NCI-H1436 (cell line): ENCODE measurements at places on chromosomes 2 and 18.
A peak's percentile ranks its signal among the peaks of the same experiment; 100 is the strongest.

- DNase-seq = no peak
These were observed 87.9 kb upstream of the GULP1 start for GRCh38 chr2:188203776-188204175.

DNA sequence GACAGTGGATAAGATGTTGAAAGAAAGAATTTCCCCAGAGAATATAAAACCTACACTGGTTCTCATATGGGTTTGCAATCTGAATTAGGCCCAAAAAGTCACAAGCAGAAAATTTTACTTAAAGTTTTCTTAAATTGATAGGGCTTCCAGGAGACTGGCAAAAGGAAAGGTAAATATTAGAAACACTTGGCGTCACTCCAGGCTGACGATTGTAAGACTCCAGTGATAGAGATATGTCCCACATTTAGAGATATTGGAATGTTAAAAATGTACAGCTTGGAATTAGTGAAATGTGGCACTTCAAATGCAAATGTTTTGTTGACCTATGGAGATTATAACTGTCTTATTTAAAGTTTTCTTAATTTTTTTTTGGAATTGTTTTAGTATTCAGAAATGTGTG, 14.0 kb downstream of the YIPF4 start:
- DNase-seq = no peak

- DNase-seq = no peak
These were observed 125.6 kb downstream of the BIRC6 start for GRCh38 chr2:32482471-32482870.

GRCh38 chr18:45551142-45551815, 64.0 kb upstream of the SLC14A2 start:
- DNase-seq = no peak

DNA sequence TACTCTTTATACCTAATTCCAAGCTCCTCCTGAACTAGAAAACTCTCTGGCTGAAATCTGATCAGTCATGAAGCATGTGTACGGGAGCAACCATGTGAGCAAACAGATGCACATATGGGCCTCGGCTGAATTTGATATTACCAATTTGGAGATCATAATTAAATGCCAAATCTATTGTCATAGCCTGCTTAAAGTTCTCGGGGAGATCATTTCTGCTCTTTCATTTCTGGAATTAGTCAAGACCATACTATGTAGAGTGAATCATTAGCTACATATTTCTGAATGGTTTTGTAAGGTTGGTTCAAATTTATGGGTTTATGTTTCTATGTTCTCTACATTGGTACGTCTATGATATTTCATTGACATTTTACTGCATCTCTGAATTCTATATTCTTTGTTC, 205.5 kb downstream of the UBE2E3 start:
- DNase-seq = no peak

GRCh38 chr2:109528811-109529501, 84.8 kb downstream of the SEPTIN10 start:
- no peak for DNase-seq

DNA sequence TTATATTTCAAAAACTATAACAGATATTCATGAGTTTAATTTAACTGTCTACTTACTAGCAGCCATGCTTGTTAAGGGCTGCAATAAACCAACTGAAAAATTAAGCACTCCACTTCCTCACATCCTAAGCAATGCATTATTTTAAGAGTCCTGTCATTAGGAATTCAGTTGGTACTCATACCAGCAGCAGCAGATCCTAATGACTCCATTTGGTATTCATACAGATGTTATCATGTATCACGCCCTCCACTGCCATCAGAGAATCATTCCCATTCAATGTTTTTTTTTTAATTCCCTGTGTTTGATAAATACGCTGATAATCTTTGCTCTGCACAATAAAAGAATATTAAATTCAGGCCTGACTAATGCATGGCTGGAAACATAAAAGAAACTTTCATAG, 236.8 kb downstream of the AFF3 start:
- no peak for DNase-seq

- DNase-seq = no peak
These were observed 177.9 kb upstream of the RAB6C start for GRCh38 chr2:129801575-129801974.

GRCh38 chr2:70670626-70671025, 97.4 kb downstream of the ADD2 start:
- no peak for DNase-seq

- no peak for DNase-seq
These were observed 155.2 kb downstream of the VAPA start for GRCh38 chr18:10068766-10069567.

DNA sequence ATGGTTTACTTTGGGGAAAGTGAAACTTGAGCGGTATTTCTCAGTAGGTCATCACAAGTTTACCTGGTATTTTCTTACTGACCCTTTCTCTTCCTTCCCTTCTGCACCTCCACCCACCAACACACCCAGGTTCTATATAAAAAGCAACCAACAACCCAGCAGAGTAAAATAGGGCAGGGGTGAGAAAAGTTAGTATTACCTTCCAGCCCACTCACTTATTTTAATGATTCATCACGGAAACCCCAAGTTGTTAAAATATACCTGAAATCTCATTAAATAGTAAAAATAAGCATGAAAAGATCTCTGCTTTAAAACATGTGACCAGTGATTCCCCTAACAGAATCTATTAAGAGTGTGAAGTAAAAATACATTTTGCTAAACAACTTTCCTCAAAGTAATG, 306.1 kb downstream of the ZEB2 start:
- no peak for DNase-seq

- no peak for DNase-seq
These were observed 94.1 kb downstream of the CSRNP3 start for GRCh38 chr2:165563468-165564225.

DNA sequence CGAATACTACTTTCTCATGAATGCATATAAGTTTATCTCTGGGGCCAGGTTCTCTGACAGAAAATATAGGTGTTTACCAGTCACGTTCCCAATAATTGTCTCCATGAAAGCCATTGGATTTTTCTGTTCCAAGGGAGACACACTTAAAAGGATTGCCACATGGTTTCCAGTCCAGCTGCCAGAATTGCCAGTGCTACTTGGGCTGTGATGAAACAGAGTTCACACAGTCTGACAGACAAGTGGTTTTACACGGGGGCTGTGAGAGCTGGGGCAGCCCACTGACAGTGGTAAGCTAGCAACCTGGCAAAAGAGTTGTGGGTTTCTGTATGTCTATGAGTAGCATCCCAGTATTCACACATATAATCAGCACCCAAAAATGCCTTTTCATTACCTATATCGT, 27.7 kb upstream of the ATRAID start:
- no peak for DNase-seq

- DNase-seq = no peak
These were observed 41.2 kb downstream of the GALNT13 start for GRCh38 chr2:153912798-153913396.

- DNase-seq = peak; percentile 38
These were observed 487.9 kb upstream of the ID2 start for GRCh38 chr2:8193686-8194615.

GRCh38 chr2:33644215-33644614, 45.1 kb upstream of the FAM98A start:
- no peak for DNase-seq

GRCh38 chr2:24509840-24510239, 18.8 kb downstream of the NCOA1 start:
- DNase-seq = no peak

DNA sequence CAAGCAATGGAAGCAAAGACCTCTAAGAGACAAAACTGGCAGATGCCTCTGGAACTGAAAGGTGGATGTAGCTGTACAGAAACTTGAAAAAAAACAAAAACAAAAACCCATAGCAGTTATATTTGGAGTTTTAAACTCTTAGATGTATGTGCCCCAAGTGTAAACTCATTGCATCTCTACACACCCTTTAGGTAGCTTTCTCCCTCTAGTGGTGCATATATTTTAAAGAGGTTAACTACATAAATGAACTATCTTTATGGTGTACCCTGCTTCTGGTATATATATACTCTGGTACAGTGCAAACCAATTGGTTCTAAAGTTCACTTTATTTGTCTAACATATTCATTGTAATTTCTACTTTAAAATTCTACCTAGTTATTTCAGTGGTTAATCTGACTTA, 518.2 kb downstream of the NRXN1 start:
- no peak for DNase-seq

DNA sequence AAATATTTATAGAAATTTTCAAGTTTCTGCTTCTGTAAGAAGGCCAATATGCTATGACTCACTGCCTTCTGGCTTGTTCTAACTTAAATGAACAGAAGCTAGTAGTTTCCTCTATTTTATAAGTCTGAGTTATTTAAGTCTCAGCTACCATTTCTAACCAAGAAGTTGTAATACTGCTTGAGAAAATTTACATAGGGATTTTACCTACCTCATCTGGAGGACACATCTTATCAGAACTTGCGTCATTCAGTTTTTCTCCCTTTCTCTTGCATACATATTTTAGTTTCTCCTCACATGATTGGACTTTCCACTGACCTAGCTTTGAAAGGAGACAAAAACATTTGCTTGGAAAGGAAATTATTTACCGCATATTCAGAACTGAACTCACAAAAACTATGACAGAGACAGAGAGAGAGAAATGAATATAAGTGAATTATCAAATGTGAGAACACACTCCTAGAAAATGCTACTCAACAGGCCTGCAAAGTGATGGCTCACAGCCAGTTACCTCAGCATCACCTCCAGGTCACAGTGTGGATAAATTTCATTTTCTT, 81.1 kb upstream of the CD302 start:
- DNase-seq = no peak

- no peak for DNase-seq
These were observed 33.5 kb downstream of the SOWAHC start for GRCh38 chr2:109647636-109648035.

DNA sequence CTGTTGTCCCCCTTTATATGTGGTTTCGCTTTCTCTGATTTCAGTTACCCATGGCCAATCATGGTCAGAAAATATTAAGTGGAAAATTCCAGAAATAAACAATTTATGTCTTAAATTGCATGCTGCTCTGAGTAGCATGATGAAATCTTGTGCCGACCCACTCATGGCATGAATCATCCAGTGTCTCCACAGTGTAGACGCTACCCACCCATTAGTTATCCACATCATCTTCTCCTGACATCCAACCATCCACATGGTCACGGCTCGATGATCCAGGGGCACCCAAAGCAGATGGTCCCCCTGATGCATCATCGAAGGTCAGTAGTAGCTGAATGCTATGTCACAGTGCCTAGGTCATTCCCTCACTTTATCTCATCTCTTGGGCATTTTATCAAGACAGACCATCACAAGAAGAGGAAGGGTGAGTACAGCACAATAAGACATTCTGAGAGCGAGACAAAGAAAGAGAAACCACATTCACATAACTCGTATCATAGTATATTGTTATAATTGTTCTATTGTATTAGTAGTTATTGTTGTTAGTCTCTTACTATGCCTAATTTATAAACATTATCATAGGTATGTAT, 44.1 kb upstream of the ACKR3 start:
- DNase-seq = no peak

DNA sequence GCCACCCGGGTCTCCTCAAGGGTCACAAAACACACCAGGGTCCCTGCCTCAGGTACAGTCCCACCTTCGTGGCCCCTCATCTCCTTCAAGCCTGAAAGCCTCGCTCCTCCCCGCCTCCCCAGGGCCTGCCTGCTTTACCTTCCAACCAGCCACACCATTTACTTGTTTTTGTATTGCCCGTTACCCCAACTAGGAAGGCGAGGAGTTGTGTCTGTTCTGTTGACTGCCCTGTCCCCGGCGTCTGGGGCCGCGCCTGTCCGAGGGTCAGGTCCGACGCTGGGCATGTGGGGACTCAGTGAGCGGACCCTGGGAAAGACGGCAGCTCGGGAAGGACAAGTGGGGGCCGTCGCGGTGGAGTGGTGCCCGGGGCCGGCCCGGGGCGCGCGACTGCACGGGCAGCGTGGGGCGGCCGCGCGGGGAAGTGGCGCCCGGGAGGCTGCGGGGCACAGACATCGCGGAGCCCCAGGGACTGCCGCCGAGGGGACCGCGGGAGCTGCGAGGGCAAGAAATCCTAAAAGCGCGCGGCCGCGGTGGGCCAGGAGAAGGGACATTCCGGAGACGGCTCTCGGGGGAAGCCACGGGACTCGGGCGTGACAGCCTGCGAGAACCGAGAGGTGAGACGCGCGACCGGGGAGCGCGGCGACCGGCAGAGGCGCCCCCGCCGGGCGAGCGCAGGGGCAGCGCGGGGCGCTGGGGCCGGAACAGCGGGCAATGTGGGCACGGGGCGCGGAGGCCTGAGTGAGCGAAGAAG, 797 bp upstream of the GRHL1 start:
- peak; percentile 58 for DNase-seq

- DNase-seq = no peak
These were observed 67.0 kb downstream of the PSMG2 start for GRCh38 chr18:12769644-12770440.

GRCh38 chr2:110659248-110659647, 18.6 kb downstream of the BUB1 start:
- DNase-seq = no peak

GRCh38 chr18:79856119-79857007, 58.6 kb downstream of the KCNG2 start:
- peak; percentile 66 for DNase-seq

GRCh38 chr18:63446266-63446665, 24.0 kb upstream of the VPS4B start:
- DNase-seq = no peak

DNA sequence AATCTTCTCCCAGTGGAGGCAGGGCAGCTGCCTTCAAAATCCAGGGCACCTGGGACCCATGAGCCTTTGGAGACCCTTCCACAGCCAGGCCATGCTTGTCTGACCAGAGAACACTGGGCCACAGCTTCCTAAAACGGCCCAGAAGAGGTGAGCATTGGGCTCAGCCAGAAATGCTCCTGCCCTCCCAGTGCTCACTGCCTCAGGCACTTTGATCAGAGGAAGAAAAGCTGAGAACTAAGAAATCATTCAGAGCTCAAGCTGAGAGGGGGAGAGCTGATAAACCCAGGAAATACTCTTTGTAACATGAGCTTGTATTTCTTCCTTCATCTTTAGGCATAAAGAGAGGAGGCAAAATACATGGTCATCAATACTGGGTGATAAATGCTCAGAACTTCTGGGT, 365.5 kb upstream of the KLHL29 start:
- DNase-seq = no peak

DNA sequence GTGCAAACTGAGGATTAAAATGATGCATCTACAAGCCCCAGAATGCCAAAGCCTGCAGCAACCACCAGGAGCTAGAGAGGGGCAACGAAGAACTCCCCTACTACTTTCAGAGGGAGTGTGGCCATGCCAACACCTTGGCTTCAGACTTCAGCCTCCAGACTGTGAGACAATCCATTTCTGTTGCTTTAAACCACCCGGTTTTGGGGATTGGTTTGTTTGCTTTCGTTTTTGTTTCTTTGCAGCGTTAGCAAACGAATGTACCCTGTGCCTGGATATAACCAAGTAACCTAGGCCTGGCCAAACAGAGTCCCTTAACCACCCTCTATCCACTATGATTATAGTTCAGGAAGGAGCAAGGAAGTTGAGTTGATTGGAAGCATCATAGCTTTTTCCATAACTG, 171.2 kb upstream of the NCK2 start:
- no peak for DNase-seq

- DNase-seq = no peak
These were observed 91.0 kb downstream of the TMEM247 start for GRCh38 chr2:46570396-46570795.

GRCh38 chr2:109609352-109610024, 4.3 kb downstream of the SEPTIN10 start:
- no peak for DNase-seq

GRCh38 chr2:85765081-85765731, 11.4 kb downstream of the ATOH8 start:
- DNase-seq = peak; percentile 55
